ENCODE measurements at places on chromosomes 2 and 18. TPM values are rescaled to one million over a fixed set of nuclear protein-coding genes. Genes with fewer than 3 reads are reported as not detected.

DNA sequence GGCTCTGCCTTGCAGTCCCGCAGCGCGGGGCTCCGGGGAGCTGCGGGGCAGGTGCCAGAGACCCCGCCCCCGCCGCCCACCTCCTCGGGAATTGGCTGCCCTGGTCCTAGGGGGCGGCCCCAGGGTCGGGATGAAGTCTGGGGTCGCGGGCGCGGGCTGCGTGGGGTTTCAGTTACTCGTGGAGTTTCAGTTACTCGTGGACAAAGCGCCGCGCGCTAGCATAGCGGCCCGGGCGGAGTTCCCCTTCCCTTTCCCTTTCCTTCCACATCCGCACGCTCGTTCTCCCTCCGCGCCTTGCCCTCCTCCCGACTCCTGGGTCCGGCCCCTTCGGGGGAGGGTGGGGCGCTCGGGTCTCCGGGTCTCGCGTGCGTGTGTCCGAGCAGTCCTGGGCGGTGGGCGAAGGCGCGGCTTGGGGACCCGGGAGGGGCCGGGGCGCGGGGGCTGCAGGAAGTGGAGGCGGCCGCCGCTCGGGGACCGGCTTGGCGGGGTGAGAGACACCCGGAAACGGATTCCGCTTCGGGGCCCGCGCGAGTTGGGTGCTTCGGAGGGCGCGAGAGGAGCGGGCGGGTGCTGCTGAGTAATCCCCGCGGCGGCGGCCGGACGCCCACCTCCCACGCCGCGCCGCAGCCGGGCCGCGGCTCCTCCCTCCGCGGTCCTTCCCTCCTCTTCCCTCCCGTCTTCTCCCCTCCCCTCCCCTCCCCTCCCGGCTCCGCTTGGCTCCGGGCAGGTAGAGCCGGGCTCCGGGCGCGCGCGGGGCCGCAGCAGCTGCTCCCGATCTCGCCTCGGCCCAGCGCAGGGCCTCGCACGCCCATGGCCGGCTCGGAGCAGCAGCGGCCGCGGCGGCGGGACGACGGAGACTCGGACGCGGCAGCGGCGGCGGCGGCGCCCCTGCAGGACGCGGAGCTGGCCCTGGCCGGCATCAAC is at the start of gene TTC39C:
Gene TTC39C, plus strand, starts transcription at position 693 of the 924 bp plus-strand sequence. Its CDS starts 118 bp downstream, at position 811.
- peaks cover 17% of the 10 kb centered on the region for H3K4me1 ChIP-seq
- H3K4me3 ChIP-seq = peak within 1 kb of the TSS; percentile 74
- no peaks in the 10 kb centered on the region for H3K27me3 ChIP-seq
- no peaks in the 10 kb centered on the region for H3K36me3 ChIP-seq
- no peak within 1 kb of the TSS for H3K27ac ChIP-seq

- DNase-seq = no peak
- no peak overlapping the region for H3K27ac ChIP-seq
- no peaks in the 10 kb centered on the region for H3K27me3 ChIP-seq
- H3K36me3 ChIP-seq = peaks cover 32% of the 10 kb centered on the region
Observed at GRCh38 chr2:205952282-205952681, 133.7 kb downstream of the INO80D start.

DNA sequence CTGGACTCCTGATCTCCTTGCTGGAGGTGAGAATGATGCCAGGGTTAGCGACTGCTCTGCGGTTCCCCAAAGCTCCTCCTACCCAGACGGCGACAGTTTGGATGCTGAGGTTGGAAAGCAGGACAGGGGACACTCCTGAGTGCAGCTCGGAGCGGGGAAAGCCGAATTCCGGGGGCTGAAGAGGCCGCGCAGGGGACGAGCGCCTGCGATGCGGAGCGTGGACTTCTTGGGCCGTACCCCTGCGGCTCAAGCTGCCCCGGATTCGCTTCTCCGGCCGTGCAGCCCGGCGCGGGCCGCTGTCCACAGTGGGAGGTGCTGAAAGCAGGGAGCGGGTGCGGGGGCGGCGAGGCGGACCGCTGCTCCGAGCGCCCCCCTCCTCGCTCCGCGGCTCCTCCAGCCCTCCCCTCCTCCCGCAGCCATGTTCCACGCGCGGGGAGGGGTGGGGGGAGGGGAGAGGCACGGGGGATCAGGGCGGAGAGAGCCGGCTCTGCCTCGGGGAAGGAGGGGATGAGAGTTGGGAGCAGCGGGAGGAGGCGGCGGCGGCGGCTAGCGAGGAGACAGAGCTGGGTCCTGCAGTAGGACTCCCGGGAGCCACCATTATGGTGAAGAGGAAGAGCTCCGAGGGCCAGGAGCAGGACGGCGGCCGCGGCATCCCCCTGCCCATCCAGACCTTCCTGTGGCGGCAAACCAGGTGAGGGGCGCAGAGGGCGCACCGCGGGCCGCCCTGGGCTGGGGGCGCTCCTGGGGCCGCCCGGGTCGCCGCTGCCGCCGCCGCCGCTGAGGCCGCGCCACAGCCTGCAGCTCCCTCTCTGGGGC is at the start of gene UNC80:
Gene UNC80, plus strand, starts transcription at position 359 of the 816 bp plus-strand sequence. Its CDS starts 241 bp downstream, at position 600.
- peak within 1 kb of the TSS; percentile 82 for H3K4me3 ChIP-seq
- DNase-seq = peak; percentile 85
- peaks cover 11% of the 10 kb centered on the region for H3K27me3 ChIP-seq

DNA sequence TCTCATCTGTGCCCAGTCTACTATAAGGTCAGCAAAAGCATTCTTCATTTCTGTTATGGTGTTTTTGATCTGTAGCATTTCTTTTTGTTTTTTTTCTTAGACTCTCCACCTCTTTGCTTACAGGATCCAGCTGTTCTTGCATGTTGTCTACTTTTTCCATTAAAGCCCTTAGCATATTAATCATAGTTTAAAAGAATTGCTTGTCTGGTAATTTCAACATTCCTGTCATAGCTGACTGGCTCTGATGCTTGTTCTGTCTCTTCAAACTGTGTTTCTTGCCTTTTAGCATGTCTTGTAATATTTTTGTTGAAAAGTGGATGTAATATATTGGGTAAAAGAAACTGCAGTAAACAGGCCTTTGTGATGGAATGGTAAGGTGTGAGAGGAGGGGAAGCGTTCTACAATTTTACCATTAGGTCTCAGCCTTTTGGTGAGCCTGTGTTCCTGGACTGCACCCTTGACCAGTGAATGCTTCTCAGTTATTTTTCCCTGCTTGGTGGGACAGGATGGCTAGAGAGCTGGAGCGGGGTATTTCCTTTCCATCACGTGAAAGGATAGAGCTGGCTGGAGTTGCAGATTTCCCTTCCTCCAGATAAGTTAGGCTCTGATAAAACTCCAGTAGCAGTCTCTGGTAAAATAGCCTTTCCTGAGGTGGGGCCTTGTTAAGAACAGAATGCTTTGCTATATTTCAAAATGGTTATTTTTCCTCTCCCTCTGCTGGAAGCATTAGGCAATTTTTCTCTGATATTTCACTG is 65.4 kb downstream of the PLA2R1 start:
- no peak overlapping the region for H3K4me3 ChIP-seq
- no peaks in the 10 kb centered on the region for H3K27me3 ChIP-seq
- DNase-seq = no peak

DNA sequence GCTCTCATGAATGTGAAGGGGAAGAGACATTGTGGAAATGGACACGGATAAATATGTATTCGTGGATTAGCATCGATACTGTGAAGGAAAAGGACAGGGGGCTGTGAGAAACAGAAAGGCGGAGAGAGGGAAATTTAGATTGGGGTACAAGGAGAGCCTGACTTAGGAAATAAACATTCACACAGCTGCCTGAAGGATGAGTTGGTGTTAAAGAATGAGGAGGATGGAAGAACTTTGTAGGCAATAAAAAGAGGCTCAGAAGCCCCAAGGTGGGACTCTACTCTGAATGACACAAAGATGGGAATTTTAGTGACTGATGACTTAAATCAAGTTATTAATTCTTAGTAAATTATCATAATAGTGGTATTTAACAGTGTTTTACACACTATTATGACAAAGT is 10.1 kb downstream of the MYO1B start:
- H3K4me3 ChIP-seq = no peak overlapping the region
- no peaks in the 10 kb centered on the region for H3K36me3 ChIP-seq
- H3K27ac ChIP-seq = no peak overlapping the region
- H3K27me3 ChIP-seq = no peaks in the 10 kb centered on the region

GRCh38 chr18:11283479-11284161 is 134.3 kb upstream of the PIEZO2 start:
- DNase-seq = no peak
- H3K4me3 ChIP-seq = no peak overlapping the region
- no peaks in the 10 kb centered on the region for H3K36me3 ChIP-seq
- H3K27ac ChIP-seq = no peak overlapping the region

STK39 gene
- total RNA-seq = 22.1 TPM

DNA sequence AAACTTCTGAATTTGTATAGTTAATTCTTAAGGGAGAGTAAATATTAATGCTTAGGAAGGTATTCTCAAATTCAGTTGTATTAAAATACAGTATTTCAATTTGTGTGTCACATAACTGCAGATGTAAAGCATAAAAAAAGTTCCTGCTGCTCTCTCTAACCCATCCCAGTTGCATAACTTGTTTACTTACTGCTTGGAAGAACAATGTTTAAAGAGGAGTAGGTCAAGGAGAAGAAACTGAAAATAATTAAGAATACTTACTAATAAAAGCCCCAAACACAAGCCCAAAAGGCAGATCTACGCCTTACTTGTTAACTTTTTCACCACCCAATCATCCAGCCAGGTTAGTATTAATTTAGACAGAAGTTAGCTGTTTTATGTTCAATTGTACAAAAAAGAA is 81.2 kb downstream of the ORC4 start:
- peaks cover 44% of the 10 kb centered on the region for H3K36me3 ChIP-seq
- no peak for DNase-seq
- H3K27ac ChIP-seq = no peak overlapping the region
- H3K4me3 ChIP-seq = no peak overlapping the region
- no peaks in the 10 kb centered on the region for H3K4me1 ChIP-seq

- no peak overlapping the region for H3K27ac ChIP-seq
- H3K36me3 ChIP-seq = peaks cover 3% of the 10 kb centered on the region
- H3K27me3 ChIP-seq = no peaks in the 10 kb centered on the region
- DNase-seq = no peak
Observed at GRCh38 chr2:60415814-60416213, 137.6 kb downstream of the BCL11A start.

DNA sequence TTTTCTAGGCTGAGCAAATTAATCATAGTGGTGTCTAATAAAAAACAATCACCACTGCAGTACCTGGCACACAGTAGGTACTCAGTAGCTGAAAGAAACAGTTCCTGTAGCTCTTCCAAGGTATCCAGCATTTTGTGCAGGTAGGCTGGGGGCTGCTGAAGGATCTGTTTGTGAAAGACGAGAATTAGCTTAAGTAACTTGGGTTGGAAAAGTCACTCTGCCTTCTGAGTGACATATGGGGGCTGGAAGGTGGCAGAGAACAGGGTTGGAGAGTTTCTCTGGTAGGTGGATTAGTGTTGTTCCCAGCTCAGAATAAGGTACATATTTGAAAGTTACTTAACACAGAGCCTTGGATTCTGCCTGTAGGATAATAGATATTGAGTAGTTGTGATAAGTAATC is 72.8 kb downstream of the FMNL2 start:
- no peak overlapping the region for H3K4me3 ChIP-seq
- peaks cover 7% of the 10 kb centered on the region for H3K4me1 ChIP-seq
- H3K27me3 ChIP-seq = no peaks in the 10 kb centered on the region
- no peak for DNase-seq
- no peak overlapping the region for H3K27ac ChIP-seq

- H3K4me3 ChIP-seq = no peak overlapping the region
- no peaks in the 10 kb centered on the region for H3K4me1 ChIP-seq
- H3K27ac ChIP-seq = no peak overlapping the region
- H3K36me3 ChIP-seq = no peaks in the 10 kb centered on the region
- H3K27me3 ChIP-seq = no peaks in the 10 kb centered on the region
- no peak for DNase-seq
Observed at GRCh38 chr2:183284606-183285005, 160.4 kb downstream of the NUP35 start.

DNAJC5G gene
- 0.44 TPM for total RNA-seq

GRCh38 chr2:179787601-179788000 is 73.8 kb downstream of the ZNF385B start:
- H3K27me3 ChIP-seq = no peaks in the 10 kb centered on the region
- H3K36me3 ChIP-seq = no peaks in the 10 kb centered on the region
- H3K27ac ChIP-seq = no peak overlapping the region
- no peak overlapping the region for H3K4me3 ChIP-seq
- no peaks in the 10 kb centered on the region for H3K4me1 ChIP-seq

- H3K27me3 ChIP-seq = no peaks in the 10 kb centered on the region
- no peak for DNase-seq
- no peak overlapping the region for H3K27ac ChIP-seq
- no peaks in the 10 kb centered on the region for H3K36me3 ChIP-seq
- H3K4me3 ChIP-seq = no peak overlapping the region
- H3K4me1 ChIP-seq = no peaks in the 10 kb centered on the region
Observed at GRCh38 chr2:191631754-191632153, 46.2 kb upstream of the NABP1 start.

GRCh38 chr2:68463287-68463877 is 3.7 kb downstream of the FBXO48 start:
- no peak for DNase-seq
- no peaks in the 10 kb centered on the region for H3K36me3 ChIP-seq
- no peak overlapping the region for H3K27ac ChIP-seq
- H3K27me3 ChIP-seq = no peaks in the 10 kb centered on the region
- no peak overlapping the region for H3K4me3 ChIP-seq
- H3K4me1 ChIP-seq = no peaks in the 10 kb centered on the region

DNA sequence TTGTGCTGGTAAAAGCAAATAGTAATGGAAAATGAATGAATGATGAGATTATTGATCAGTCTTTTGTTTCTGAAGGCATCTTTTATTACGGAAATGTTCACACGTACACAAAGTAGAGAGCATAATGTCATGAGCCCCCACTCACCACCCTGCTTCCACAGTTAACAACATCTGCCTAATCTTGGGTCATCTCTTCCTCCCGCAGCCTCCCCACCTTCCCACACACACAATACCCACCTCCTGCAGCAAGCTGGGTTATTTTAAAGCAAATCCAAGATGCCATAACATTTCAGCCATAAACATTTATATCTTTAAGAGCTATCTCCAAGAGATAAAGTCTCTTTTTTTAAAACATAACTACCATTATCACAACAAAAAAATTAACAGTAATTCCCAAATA is 36.3 kb downstream of the CYP27C1 start:
- no peak overlapping the region for H3K27ac ChIP-seq
- H3K4me3 ChIP-seq = no peak overlapping the region
- H3K27me3 ChIP-seq = no peaks in the 10 kb centered on the region
- H3K4me1 ChIP-seq = peaks cover 10% of the 10 kb centered on the region

GRCh38 chr2:195592105-195592504 is 64.9 kb upstream of the SLC39A10 start:
- DNase-seq = no peak
- no peaks in the 10 kb centered on the region for H3K27me3 ChIP-seq
- peaks cover 7% of the 10 kb centered on the region for H3K4me1 ChIP-seq
- H3K4me3 ChIP-seq = no peak overlapping the region

GRCh38 chr2:96867756-96868554 is 1.9 kb downstream of the SEMA4C start:
- no peak overlapping the region for H3K27ac ChIP-seq
- no peaks in the 10 kb centered on the region for H3K27me3 ChIP-seq
- DNase-seq = no peak
- peaks cover 40% of the 10 kb centered on the region for H3K36me3 ChIP-seq
- peaks cover 3% of the 10 kb centered on the region for H3K4me1 ChIP-seq

GRCh38 chr2:241858206-241859016 is at the start of gene PDCD1:
PDCD1 (minus strand) TSS chr2:241858894; CDS start chr2:241858838, 56 bp downstream.
- no peak within 1 kb of the TSS for H3K27ac ChIP-seq
- peak; percentile 73 for DNase-seq
- H3K4me1 ChIP-seq = no peaks in the 10 kb centered on the region
- H3K27me3 ChIP-seq = no peaks in the 10 kb centered on the region
- H3K36me3 ChIP-seq = no peaks in the 10 kb centered on the region
- no peak within 1 kb of the TSS for H3K4me3 ChIP-seq

- no peak overlapping the region for H3K27ac ChIP-seq
- H3K4me3 ChIP-seq = no peak overlapping the region
- no peaks in the 10 kb centered on the region for H3K4me1 ChIP-seq
Observed at GRCh38 chr2:137797641-137798040, 166.6 kb upstream of the HNMT start.

- H3K27ac ChIP-seq = no peak overlapping the region
- no peaks in the 10 kb centered on the region for H3K4me1 ChIP-seq
- DNase-seq = no peak
Observed at GRCh38 chr2:85662899-85663593, 5.0 kb downstream of the SFTPB start.

Measured in H9 (cell line).